K562 (cell line): ENCODE measurements at places on chromosomes 11 and 22.

GRCh38 chr11:58742140-58742539 is 10.4 kb upstream of the GLYAT start:
- no peak for DNase-seq

- DNase-seq: no peak
These were observed 77.3 kb upstream of the NECTIN1 start for GRCh38 chr11:119806064-119806915.

GRCh38 chr11:70699294-70700221 is 301.2 kb downstream of the CTTN start:
- DNase-seq: peak; percentile 34

GRCh38 chr22:36728505-36728904 is 25.0 kb upstream of the CACNG2 start:
- no peak for DNase-seq

DNA sequence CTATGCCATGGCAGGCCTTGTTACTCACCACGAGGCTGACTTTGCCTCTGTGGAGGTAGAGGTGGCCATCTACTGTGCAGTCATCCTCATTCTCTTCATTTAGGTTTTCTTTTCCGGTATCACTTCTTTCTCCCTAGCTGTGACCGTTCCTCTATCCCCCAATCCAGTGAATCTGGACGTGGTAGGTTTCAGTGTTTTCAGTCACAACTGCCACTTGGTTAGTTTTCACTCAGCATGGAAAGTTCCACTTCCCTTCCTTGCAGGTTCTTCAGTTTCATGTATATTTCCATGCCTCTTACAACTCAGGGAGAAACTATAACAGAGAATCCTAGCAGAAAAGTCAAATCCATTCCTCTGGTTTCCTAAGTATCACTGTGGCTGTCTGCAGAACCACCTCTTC is 1.9 kb downstream of the HPS4 start:
- no peak for DNase-seq

DNA sequence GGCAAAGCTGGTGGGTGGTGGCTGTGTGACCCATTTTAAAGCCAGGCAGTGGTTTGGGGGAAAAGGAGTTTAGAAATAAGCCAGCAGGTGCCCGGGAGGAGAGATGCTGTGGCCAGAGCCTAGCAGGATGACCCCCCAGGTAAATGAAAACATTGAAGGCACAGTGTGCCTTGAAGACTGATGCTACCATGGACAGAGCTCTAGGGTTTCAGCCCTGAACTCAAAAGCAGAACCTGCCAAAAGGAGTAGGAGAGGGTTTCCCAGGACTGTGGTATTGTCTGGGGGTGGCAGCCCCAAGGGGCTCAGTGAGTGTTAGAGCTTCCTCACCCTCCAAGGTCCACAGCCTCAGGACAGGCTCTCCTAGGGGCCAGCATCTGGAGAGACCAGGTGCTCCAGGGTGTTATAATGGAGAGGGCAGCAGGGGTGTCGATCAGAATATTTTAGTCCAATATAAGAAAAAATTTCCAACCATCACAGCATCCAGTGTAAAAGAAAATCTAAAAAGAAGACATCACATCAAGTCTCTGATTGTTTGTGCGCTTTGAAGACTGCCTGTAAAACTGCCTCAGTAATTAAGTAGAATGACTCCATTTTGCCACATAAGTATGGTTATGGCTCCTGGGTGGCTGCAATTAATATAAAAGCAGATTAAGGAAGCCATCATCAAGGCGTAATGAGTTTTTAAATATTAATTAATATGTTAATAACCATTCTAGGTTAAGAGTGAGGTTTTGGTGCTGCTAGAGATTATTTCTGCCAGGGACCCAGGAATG is 88.6 kb upstream of the LMO1 start:
- DNase-seq: no peak

DNA sequence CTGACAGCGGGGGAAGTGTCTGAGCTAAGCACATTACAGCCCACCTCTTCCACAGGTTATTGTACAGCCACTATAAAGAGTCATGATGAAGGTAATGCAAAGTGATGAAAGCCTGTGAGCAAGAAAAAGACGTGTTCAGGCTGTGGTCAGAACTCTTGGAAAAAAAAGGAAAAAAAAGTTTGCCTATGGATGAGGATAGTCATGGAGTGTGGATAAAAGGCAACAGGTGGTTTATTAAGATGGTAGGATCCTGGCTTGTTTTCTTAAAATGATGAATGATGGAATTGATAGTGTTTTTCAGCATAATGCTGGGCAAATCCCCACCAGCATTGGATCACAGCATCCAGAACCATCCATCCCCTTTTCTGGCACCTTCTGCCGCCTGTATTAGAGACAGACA is 23.1 kb downstream of the UPB1 start:
- DNase-seq: no peak

GRCh38 chr11:13101644-13102512 is 92.8 kb downstream of the RASSF10 start:
- no peak for DNase-seq

- no peak for DNase-seq
These were observed 67.2 kb upstream of the SC5D start for GRCh38 chr11:121225382-121225781.

DNA sequence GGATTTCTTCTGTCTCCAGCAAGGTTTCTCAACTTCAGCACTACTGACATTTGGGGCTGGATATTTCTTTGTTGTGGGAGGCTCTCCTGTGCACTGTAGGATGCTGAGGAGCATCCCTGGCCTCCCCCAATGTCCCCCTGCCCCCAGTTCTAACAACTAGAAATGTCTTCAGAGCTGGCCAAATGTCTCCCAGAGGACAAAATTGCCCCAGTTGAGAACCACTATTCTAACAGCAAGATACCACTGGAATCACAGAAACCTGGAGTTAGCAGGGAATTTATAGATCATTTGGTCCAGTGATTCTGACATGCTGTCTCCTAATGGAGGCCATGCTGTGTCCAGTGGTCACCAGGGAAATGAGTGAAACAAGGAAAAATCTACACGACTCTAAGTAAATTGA is 32.2 kb upstream of the DMC1 start:
- no peak for DNase-seq

DNA sequence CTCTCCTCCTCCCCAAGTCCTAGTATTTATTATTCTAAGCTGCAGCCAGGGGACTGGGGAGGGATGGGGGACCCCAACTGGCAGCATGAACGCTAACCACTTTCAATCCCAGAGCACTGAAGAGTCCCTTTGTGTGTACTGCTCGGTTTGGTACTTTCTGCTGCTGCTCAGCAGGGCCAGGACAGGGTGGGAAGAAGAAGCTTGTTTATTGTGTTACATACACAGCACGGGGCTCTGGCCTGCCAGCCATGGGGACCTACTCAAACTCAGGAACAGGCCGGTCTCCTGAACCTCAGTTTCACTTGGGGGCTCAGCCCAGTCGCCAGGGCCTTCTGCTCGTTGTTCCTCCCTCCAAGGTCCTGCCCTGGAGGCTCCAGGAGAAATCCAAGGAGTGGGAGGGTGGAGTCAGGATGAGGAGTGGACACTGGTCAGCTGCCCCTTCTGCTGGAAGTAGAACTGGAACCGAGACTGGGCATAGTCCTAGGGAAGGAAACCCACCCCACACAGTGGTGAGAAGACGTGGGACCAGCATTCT is 616 bp upstream of the CPT1B start:
- DNase-seq: no peak

- peak; percentile 82 for DNase-seq
These were observed 67.1 kb downstream of the SLC1A2 start for GRCh38 chr11:35352077-35352888.

DNA sequence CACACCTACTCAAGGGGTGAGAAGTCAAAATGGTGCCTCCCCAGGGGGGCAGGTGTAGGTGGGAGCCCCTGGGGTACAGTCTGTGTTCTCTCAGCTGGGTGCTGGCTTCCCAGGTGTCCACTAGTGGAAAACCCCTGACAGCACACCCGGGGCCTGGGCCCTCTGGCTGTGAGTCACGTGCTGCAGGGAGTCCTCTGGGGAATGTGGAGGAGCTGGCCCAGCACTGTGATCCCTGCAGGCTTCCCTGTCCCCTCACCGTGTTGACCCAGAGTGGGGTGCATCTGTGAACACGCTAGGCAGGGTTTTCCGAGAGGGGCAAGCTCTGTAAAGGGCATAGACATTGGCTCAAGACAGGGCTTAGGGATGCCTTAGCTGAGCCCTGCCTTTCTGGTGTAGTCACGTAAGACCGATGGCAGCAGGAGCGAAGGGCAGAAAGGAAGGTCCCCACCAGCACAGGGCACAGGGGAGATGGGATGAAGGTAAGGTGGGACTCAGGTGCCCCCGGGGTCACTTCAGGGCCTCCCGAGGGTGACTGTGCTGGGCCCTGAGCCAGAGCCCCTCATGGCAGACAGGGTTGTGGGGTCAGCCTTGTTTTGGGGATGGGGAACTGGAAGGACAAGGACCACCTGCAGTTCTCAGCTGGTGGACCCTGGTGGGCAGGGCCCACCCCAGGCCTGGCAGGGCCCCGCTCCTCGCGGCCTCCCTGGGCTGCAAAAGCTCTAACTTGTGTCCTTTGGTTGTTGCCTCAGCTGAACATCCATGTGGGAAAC is 14.1 kb downstream of the DERL3 start:
- no peak for DNase-seq
